Upper lobe of right lung (tissue), 1 donor: ENCODE measurements at places on chromosomes 7 and 10. TPM values are rescaled to one million over a fixed set of nuclear protein-coding genes. Genes with fewer than 3 reads are reported as not detected.

DNA sequence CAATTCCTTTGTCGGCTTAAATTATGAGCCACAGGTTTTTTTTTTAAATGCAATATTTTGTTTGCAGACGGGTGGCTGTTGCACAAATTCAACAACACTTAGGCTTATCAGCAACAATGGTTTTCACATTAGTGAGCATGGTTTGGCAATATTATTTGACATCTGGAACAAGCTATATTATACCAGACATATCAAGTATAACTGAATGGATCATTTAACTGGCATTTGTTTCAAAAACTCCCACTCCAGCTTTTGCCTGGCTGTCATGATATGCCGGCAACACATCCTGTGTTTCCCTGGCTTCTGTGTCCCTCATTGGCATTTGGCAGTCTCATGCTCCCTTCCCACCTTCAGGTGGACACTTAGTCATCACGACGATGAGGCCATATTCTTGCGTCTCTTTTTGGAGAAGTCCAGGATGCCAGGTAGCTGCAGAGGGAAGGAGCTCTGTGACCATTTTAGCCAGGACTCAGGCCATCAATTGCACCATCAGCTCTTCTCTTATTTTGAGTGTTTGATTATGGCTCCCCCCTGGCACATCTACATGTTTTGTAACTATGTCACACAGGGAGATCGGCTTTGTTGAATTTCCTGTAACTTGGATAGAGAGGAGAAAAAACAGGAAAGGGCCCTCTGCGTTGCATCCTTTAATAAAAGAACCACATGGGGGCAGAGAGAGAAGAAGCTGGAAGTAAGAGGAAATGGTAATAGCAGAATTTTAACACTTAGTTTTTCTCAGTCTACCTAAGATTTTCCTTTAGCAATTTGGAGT, 413.9 kb downstream of the LRMDA start:
- DNase-seq = no peak

DNA sequence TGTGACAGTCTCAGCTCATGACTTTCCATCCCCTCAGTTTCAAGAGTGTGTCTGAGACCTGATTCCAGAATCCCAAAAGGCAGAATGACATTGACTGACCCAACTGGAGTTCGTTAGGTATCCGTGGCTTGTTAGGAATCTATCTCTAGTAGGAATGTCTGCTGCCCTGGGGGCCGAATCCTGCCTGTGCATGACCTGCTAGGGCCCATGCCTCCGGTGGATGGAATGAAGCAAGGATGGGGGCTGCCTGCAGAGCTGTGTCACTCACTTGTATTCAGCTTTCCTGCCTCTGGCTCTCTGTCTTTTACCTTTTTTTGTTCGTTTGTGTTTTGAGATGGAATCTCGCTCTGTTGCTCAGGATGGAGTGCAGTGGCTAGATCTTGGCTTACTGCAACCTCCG, 129.5 kb downstream of the SDK1 start:
- no peak for DNase-seq

The CDHR3 gene
- 1.4 TPM for total RNA-seq

The MKI67 gene
- 2.1 TPM for total RNA-seq

The ARHGAP22 gene
- 6.8 TPM for total RNA-seq

DNA sequence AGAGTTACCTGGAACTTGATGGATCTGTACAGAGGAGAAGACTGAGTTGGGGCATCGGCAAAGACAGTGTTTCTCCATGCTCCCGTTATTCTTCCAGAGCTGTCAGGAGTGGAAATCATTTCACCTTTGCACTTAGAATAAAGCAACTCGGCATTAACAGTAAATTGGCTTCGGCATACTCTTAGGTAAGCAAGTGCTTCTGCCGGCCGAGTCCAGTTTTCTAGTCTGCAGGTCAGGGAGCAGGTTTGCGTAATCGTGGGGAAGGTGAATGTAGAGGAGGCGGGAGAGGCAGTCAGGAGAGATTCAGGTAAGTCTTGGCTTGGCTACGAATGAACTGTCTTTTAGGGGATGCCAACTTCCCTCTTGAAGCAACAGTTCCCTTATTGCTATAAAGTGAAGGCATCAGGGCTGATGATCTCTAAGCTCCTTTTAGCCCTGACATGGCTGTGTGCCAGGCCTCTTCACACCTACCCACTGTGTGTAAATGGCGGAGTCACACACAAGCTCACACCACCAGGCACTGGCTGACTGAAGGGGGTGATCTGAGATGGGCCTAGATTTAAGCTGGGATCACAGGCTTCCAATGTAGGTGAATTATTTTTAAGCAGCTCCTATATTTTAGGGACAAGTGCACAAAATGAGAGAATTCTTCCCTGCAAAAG, 127.1 kb downstream of the GATA3 start:
- no peak for DNase-seq

DNA sequence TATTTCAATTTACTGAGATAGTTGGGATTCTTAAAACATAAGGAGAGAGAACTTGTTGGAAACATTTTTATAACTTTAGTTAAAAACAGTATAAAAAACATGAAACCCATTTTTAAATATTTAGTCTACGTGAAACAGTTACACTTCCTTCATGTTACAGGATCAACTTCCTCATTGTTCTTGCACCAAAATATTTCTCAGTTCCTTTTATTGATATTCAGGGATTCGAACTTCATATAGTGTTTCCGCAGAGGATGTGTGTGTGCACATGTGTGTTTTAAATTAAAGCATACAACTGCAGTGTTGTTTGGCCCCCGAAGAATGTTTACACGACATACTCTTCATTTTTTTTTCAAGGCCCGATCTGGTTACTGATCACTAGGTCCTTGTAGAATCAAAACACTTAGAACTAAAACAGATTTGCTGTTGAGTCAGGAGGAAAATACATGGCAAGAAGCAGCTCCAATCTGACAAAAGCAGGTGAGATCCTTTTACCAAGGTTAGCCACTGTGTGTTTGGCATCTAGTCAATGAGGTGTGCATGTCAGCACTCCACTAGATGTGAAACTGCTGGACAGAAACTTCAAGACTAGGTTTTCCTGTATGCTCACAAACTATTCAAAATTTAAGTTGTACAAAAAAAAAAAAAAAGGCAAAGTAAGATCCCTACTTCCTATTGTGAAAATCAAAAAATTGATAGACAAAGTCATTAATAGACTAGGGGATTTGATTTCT, 60.4 kb downstream of the INSYN2A start:
- no peak for DNase-seq

The RAPGEF5 gene
- 139 TPM for total RNA-seq

DNA sequence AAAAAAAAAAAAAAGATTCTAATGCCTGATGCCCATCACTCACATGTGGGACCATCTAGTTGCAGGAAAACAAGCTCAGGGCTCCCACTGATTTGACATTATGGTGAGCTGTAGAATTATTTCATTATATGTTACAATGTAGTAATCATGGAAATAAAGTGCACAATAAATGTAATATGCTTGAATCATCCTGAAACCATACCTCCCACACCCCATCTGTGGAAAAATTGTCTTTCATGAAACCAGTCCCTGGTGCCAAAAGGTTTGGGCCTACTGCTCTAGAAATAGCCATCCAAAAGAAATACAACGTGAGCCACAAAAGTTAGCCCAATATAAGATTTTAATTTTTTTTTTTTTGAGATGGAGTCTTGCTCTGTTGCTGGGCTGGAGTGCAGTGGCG, 265.1 kb downstream of the PRPF18 start:
- no peak for DNase-seq

The ATOH7 gene
- total RNA-seq = not detected

DNA sequence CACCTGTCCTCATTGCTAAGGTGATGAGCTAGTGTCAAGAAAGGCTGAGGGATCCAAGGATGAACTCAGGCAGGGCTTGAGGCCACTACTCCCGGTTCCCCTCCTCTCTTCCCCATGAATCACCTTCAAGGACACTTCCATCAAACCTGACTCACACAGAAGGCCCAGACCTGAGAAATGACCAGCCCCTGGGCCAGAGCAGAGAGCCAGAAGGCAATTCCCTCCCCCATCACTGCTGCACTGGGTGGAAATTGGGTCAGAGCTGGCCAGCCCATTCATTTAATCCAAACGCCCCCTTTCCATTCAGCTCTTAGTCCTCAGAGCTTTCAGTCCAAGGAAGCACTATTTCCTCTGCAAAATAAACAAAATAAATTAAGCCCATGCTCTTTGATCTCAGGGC, 182.0 kb downstream of the KCNMA1 start:
- DNase-seq = no peak

DNA sequence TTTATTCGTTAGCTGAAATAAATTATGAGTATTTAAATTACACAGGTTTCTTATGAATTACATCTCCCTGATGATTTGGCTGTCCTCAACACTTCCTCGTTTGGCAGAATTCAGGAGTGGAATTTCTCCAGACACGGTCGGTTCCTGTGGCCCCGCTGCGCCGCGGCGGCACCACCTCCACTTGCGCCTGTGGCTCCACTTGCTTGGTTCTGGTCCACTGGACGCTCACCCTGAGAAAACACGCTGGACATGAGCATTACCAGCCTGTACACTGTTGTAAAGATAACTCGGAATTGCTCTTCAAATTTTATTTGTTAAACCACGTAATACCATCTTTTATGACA, 85.3 kb downstream of the ZNF33B start:
- DNase-seq = peak; percentile 70

- DNase-seq = no peak
These were observed 1.1 kb downstream of the DENND11 start for GRCh38 chr7:141700848-141701371.

GRCh38 chr10:89981891-89982290, 280.5 kb downstream of the KIF20B start:
- no peak for DNase-seq

- DNase-seq = no peak
These were observed 1.2 kb downstream of the GTF2IRD1 start for GRCh38 chr7:74454925-74455288.

The ZNF425 gene
- 1.4 TPM for total RNA-seq

DNA sequence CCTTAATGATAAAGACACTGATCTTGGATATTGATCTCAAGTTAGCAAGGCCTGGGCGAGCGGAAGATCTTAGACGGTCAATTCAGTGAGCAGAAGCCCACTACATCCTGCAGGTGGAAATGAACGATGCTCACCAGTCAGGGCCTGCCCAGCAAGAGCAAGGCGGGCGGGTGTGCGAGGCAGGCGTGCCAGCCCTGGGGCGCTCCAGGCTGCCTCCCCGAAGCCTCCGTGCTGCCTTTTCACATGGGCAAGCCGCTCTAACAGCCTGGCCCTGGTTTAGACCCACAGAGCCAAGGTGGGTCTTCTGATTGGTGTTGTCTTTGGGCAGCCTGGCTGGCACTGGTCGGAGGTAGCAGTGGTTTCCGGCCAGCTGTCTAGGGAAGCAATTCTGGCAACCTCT, 475.1 kb upstream of the FOXK1 start:
- DNase-seq = peak; percentile 30

GRCh38 chr7:117111535-117111934, 158.2 kb downstream of the ST7 start:
- DNase-seq = no peak

The MALRD1 gene
- total RNA-seq = 7.0 TPM

The TEX47 gene
- not detected for total RNA-seq

- no peak for DNase-seq
These were observed 620.1 kb upstream of the DPP6 start for GRCh38 chr7:153432063-153432462.

The LMOD2 gene
- total RNA-seq = 0.17 TPM

The PCDH15 gene
- 3.2 TPM for total RNA-seq

DNA sequence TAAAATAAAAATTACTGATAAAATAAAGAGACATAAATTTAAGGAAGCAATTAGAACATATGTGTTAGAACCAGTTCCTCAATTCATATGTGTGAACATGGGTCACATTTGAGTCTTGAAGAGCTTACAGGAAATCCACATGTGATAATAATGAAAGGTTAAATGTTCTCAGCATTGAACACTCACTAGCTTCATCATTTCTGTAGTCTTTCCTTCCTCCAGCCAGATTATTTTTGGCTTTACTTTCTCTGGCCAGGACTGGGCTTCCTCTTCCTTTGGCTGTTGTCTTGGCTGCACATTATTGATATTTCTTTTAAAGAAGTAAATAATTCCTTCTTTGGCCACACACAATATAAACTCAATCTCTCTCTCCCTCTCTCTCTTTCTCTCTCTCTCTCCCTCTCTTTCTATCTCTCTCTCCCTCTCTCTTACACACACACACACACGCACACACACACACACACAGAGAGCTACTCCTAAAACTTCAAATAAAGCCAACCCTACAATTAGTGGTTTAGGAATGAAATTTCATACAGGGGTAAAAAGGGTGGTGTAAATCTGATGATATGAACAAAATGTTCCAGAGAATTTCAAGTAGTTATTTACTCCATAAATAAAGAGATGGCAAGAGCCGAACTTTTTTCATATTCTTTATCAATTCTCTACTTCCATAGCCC, 171.2 kb downstream of the REEP3 start:
- DNase-seq = no peak

DNA sequence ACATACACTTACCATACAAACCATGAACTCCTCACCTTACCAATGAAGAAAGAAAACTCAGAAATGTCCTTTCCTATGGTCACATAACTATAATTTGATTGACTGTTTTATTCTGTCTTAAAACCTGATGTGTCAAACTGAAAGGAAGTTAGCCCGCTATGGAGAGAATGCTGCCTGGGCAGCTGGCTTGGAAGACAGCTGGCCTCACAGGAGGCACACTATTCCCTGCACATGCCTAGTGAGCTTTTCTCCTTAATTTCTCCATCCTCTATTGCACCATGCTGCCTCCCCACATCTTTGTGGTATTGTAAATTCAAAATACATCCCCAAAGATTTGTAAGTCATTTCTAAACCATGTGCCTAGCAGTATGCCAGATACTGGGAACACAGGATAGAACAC, 163.3 kb downstream of the STK31 start:
- no peak for DNase-seq

DNA sequence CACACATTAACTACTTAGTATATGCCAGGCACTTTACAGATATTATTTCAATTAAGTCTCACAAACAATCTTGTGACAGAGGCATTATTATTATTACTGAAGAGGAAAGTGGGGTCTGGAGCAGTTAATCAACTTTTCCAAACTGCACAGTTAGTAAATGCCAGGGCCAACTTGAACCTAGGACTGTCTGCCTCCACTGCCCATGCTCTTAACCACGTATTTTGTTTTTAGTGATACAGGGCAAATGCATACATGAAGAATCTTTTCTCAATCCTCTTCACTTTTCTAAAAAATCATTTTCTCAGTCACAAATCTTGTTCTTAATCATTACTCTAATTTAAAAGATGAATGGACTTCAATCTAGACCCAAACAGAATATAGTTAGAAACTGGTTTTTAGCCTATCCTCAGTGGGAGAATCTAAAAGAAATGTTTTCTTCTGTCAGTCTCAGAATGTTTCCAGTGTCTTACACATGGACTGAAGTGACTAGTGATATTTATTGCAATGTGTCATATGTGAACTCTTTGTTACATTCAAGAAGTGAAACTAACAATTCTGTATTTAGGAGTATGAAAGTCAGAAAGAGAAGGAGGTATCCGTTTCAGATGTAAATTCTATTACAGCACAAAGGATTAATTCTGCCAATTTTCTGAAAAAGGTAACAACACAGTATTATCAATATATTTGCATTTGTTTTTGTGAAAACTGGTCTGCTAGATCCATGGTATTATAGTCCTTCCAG, 55.5 kb upstream of the CCNJ start:
- DNase-seq = no peak

The C10orf67 gene
- 1.6 TPM for total RNA-seq

- DNase-seq = no peak
These were observed 80.4 kb upstream of the MALRD1 start for GRCh38 chr10:18968159-18968558.

The BICC1 gene
- total RNA-seq = 9.2 TPM

The RBM20 gene
- 0.41 TPM for total RNA-seq

The ACSM6 gene
- not detected for total RNA-seq

The TBX20 gene
- not detected for total RNA-seq

GRCh38 chr7:35286422-35286821, 32.5 kb upstream of the TBX20 start:
- no peak for DNase-seq

GRCh38 chr10:99912041-99912440, 97.7 kb downstream of the DNMBP start:
- DNase-seq = no peak
